ENCODE measurements at places on chromosomes 16 and 17.

DNA sequence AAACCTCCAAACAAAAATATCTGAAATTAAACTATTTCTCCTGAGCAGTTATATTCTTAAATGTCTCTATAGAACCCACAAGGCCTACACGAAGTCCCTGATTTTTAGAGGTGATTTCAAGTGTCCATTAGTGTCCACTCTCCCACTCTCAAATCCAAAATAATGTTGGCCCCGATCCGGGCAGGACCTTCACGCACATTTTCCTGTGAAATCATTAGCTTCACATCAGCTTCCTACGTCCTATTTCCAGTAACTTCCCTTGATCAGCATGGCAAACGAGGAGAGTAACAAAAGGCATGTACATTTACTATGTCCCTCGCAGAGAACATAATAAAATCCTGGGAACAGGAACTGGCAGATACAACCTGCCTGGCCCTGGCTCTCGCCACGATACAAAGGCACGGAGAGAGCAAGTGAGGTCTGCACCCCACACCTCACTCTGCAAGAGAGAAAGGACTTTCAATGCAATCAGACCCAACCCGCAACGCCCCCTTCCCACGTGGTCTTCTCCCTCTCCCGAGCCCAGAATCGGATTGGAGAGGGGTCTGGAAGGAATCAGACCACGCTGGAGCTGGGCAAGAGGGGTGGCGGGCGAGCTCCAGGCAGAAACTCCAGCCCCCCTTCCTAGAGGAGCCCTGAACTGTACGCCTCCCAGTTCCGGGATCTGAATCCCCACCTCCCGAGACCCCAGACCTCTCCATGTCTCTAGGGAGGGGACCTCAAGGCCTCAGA is 17.5 kb upstream of the C17orf78 start:
- no peak for DNase-seq

DNA sequence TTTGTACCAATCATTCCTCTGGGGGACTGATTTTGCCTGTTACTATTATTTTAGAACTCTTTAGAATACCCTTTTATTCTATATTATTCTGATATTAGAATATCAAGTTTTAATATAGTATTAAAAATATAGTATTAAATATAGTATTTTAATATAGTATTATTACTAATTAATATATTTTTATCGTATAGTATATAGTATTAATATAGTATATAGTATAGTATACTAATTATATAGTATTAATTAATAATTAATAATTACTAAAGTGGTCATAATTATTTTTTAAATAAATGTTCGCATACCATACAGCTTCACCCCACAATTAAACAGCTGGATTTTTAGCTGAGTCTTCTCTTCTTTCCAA is 73.3 kb downstream of the GNAO1 start:
- DNase-seq = no peak

GRCh38 chr17:58281511-58282011 is 826 bp upstream of the MPO start:
- DNase-seq = no peak

- no peak for DNase-seq
Observed at GRCh38 chr17:46181940-46182339, 11.3 kb downstream of the KANSL1 start.

DNA sequence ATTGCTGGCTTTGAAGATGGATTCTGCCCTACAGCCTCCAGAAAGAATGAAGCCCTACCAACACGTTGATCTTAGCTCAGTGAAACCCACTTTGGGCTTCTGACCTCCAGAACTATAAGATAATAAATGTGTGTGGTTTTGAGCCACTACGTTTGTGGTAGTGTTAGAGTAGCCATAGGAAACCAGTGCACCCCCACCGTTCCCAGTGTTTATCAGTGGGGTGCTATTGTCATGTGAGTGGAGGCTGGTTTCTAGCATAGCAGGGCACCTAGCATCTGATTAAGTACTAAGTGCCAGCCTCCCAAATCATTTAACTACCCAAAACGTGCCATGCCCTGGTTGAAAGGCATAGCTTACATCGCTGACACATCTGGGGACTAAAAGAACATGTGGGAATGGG is 423.9 kb downstream of the UTP18 start:
- DNase-seq = no peak

GRCh38 chr17:13596241-13596923 is 5.3 kb downstream of the HS3ST3A1 start:
- no peak for DNase-seq

DNA sequence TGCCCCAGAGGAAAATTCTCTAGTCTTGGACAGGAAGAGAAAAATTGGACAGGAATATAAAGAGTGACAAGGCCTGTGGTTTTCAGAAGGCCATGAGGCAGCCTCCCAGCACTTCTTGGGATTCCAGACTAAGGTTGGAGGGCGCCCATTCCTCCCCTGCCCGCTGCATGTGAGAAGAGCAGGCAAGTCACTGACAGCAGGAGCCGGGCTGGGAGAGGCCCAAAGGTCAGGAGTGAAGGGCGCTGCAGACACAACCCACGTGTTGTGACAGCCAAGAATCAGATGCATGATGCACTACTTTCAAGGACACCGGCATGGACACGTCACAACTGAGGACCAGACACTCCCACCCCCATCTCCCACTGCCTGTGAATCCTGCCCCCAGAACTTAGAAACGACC is 256.7 kb downstream of the CBLN1 start:
- no peak for DNase-seq

DNA sequence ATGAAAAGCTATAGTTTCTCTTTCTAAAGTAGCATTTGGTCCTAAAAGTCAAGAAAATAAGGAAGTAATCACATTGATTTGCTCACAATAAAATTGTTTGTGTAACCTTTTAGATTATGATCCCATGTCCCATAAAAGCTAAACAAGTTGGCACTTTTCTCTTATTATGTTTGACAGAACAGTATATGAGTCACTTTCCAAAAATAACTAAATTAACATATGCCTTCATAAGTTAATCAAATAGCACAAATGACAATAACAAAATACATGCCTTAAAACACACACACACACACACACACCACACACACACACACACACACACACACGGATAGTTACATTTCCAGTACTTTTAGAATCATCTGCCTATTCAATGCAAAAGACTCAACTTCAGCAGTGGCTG is 2.8 kb downstream of the MED13 start:
- peak; percentile 73 for DNase-seq

DNA sequence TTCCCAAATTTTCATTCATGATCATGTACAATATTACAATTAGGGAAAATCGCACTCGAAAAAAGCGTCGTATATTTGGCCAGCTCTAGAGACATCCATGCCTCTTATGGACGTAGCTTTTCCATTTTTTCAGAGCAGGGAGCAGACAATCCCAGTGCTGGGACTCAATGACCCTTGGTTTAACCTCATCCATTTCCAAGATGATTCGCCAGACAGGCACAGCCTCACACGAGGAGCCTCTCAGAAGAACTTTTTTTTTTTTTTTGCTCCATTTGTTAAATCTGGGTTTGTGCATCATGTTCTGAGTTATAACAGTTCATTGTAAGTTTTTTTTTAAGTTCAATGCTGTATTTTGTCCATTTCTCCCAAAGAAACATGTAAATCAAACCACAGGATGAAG is 92.1 kb downstream of the ZDHHC7 start:
- no peak for DNase-seq

DNA sequence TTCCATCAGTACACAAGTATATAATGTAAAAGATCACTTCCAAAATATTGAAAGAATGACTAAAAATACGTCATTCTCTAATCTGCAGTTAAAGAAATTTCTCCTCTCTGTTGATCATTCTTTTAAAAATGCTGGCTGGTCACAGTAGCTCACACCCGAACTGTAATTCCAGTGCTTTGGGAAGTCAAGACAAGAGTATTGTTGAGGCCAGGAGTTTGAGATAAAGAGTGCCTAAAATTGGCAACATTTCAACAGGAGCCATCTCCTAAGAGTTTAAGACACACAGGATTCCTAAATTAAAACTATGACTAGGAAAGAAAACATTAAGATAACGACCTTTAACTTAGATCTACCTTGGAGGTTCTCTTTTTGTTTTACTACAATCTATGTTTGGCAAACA is 4.5 kb upstream of the USP32 start:
- DNase-seq = no peak

DNA sequence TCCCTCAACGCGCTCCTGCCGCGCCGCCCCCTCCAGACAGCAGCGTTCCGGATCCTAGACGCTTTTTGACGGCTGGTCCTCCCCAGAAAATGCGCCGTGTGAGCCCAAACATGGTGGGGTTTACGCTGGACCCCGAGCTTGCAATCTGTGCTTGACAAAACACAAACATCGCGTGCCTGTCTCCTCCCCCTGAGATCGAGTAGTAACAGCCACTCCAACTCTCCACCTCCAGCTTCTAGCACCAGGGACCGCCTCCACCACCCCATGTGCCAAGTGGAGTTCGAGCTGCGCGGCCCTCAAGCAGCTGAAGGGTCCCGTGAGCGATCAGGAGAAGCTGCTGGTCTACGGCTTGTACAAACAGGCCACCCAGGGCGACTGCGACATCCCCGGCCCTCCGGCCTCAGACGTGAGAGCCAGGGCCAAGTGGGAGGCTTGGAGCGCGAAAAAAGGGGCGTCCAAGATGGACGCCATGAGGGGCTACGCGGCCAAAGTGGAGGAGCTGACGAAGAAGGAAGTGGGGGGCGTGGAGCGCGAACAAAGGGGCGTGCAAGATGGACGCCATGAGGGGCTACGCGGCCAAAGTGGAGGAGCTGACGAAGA is 656 bp upstream of the GEMIN4 start:
- peak; percentile 42 for DNase-seq

DNA sequence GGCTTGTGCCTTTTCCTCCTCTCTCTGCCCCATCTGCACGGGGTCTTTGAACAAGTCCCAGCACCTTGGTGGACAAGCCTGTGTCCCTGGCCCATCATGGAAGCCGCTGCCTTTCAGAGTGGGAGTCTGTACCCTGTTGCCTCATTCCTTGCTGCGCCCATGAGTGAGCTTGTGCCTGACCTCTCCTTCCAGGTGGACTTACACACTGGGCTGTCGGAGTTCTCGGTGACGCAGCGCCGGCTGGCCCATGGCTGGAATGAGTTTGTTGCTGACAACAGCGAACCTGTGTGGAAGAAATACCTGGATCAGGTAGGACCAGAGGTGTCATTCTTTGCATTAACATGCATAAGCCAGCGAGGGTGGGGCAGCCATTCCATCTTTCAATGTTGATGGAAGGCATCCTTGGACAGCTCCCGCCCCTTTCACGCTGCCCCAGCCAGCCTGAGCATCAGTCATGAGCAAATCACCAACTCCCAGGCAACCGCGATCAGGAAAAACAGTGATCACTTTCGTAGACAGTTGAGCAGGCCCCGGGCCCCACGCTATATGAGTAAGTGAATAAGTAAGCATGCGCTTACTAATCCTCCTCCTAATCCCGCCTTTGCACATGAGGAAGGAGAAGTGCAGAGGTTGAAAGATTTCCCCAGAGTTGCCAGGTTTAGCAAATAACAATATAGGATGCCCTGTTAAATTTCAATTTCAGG is 36.8 kb downstream of the ATP2C2 start:
- DNase-seq = no peak

DNA sequence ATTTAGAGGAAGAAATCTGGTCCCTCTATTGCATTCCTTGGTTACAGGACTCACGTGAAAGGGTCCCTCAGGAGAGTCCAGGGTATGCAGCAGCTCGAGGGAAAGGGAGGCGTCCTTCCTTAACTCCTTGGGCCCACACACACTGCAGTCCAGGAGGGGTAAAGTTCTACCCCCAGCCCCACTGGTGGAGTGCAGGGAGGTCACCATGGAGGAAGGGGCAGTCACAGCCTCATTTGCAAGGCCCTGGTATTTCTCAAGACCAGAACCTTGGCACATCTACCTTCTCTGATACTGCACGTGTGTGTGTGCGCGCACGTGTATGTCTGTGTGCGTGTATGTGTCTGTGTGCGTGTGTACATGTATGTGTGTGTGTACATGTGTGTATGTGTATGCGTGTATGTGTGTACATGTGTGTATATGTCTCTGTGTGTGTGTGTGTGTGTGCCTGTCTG is 11.1 kb downstream of the HIC1 start:
- DNase-seq = no peak

DNA sequence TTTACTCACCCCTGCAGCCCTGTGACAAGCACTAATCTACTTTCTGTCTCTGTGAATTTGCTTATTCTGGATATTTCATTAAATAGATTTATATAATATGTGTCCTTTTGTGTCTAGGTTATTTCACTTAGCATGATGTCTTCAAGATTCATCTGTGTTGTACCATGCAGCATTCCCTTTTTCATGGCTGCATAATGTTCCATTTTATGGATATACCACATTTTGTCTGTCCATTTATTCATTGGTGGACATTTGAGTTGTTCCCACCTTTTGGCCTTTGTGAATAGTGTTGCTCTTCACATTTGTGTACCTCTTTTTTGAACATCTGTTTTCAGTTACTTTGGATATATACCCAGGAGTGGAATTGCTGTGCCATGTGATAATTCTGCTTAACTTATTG is 110.3 kb downstream of the ELAC2 start:
- DNase-seq = no peak

- no peak for DNase-seq
Observed at GRCh38 chr17:51699303-51699702, 439.0 kb downstream of the UTP18 start.

GRCh38 chr17:64178011-64178825 is 48.3 kb upstream of the ERN1 start:
- DNase-seq = no peak

DNA sequence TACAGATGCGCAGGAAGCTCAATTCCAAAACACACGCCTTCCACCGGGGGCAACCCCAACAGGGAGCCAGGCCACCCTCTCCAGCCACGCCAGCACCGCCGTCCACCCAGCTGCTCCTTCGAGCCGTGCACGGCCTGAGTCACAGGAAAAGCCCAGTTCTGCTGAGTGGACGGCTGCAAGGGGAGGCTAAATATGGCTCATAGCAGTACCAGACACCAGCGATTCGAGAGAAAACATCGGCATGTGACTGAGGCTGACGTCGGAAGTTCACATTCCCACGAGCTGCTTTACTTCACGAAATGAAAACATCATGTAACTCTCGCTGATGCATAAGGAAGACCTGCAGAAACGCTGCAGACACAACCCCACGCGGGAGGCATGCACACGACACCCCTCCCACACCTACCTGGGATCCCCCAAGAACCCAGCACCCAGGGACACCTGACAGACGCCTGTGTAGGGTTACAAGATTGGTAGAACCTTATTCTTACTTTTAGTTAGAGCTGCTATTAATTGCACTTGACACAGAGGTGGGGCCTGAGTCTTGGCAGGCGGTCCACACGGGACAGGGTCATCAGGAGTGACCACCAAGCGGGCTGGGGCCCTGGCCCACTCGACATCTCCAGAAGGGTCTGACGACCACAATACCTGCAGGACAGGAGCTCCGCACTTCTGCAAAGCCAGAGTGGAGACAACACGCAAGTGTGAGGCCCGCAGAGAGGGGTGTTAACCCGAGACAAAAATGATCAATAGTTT is 116.8 kb downstream of the ANKRD11 start:
- no peak for DNase-seq

- DNase-seq = no peak
Observed at GRCh38 chr17:73870068-73870467, 225.8 kb upstream of the SDK2 start.

All from LNCaP clone FGC (cell line).